NCI-H460 (cell line): ENCODE measurements at places on chromosomes 7 and 10. TPM values are rescaled to one million over a fixed set of nuclear protein-coding genes. Genes with fewer than 3 reads are reported as not detected.

Gene CAMK2B
- 0.15 TPM in 1 of 2 replicates, not detected in the other for total RNA-seq

Gene ELMO1
- 7.3 and 10.1 TPM in 2 replicates for total RNA-seq

Gene IFIT5
- 19.5 and 20.1 TPM in 2 replicates for total RNA-seq

Gene NPY4R
- not detected in 2 replicates for total RNA-seq

Gene PHKG1
- total RNA-seq: not detected in 2 replicates

Gene IFIT2
- total RNA-seq: 1.1 and 1.2 TPM in 2 replicates

Gene FANK1
- 0.20 and 0.63 TPM in 2 replicates for total RNA-seq

Gene GTPBP10
- total RNA-seq: 26.0 and 33.0 TPM in 2 replicates

Gene GPR15LG
- total RNA-seq: not detected in 2 replicates

Gene FASTK
- 63.4 and 77.1 TPM in 2 replicates for total RNA-seq

Gene UTF1
- not detected in 2 replicates for total RNA-seq

Gene CHRM2
- total RNA-seq: not detected in 2 replicates

Gene CPSF4
- total RNA-seq: 37.1 and 42.7 TPM in 2 replicates

Gene VAX1
- 0.25 and 0.40 TPM in 2 replicates for total RNA-seq
